ENCODE measurements at places on chromosomes 16 and 17.
A peak's percentile ranks its signal among the peaks of the same experiment; 100 is the strongest.

DNA sequence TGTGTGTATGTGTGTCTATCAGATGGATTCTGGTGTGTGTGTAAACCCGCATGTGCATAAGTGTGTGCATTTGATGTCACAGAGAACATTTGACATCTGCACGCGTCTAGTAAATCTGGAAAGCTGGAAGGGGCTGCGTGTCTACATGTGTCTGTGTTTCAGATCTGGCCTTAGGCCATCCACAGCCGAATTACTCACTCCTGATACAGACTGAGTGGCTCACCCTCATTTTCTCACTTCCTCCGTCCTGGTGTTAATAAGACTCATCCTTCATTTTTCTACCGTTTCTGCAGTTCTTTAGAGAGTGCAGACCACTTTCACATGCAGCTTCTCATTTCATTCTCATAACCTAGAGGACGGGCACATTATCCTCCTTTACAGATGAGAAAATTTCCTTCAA, 491.6 kb downstream of the CDH13 start:
- no peak for DNase-seq

DNA sequence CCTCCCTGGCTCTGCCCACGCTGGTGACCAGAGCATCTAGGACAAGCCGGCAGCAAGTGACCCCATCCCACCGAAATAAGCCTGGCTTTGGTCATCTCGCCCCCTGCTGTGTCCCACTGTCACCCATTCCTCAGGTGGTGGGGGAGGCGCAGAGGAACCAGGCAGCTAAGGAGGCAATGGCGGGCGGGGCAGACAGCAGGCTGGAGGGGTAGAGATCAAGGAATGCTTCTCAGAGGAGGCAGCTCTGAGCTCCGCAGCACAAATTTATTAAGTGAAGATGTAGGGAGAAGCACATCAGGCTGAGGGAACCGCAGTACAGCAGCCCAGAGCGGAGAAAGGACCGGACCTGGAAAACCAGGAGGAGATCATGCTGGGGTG, 7.5 kb upstream of the KREMEN2 start:
- DNase-seq, result no peak

DNA sequence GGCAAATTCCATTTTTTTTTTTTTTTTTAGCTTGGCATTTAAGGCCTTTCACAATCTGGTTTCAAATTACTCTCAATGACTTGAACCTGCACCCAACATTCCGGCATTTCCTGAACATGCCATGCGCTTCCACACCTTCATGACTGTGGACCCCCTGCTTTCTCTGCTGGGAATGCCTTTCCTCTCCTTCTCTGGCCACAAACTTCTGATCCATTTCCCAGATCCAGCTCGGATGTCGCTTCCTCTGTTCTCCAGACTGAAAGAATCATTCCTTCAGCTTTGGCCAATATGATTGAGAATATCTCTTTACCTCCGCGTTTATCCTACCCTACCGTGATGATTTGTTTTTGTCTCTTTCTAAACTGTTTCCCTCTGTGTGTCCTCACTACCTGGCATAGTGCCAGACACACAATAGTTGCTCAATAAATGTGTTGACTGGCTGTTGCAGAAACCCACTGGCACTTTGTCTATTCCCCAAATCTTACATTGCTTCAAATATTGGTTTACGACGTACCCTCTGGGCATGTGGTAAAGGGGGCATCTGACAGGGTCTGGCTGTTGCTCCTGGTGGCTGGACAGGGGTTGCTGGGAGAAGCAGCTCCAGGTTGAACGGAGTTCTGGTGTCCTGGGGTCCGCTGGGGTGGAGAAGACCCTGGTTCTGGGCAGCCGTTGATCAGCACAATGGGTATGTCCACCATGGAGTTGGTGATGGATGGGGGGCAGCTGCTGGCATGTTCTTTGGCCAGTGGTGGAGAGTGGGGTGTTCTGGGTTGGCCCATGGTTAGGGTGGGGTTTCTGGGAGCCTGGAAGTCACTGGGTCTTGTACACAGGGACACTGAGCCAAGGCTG, 14.7 kb downstream of the TNS4 start:
- DNase-seq, result no peak

- DNase-seq, result no peak
Observed at GRCh38 chr17:83037874-83038165, 41.6 kb upstream of the METRNL start.

DNA sequence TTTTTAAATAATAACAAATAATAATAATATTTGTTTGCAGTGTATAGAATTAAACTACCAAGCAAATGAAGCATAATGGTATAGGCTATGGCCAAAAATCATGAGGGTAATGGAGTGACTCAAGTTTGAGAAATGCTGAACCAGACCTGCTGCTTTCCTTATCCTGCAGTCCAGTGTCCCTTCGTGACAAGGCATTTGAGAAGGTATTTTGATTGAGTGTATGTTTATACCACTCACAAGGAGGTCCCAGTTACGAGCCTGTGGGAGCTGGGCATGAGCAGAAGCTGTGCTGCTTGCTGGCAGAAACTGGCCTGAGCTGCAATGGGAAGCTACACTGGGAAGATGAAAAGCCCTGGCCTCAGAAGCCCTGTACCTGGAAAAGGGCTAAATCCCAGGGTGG, 50.3 kb downstream of the GNAO1 start:
- no peak for DNase-seq

DNA sequence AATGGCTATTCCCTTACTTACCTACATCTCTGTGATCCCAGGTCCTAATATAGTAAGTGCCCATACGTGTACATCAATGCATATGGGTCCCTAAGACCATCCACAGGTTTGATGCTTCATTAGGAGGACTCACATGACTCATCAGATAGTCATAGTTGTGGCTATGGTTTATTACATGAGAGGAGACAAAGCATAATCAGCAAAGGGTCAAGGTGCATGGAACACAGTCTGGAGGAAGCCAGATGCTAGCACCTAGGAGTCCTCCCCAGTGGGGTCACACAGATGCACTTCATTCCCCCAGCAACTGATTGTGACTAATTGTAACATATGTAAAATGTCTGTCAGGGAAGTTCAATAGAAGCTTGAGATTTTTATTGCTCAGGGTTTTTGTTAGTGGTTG, 42.8 kb downstream of the PHKB start:
- DNase-seq, result no peak

- no peak for DNase-seq
Observed at GRCh38 chr17:59762824-59763374, 55.4 kb downstream of the VMP1 start.

GRCh38 chr16:82535262-82535661, 91.5 kb upstream of the CDH13 start:
- no peak for DNase-seq

GRCh38 chr16:87800497-87800896, 34.7 kb upstream of the KLHDC4 start:
- peak; percentile 38 for DNase-seq

DNA sequence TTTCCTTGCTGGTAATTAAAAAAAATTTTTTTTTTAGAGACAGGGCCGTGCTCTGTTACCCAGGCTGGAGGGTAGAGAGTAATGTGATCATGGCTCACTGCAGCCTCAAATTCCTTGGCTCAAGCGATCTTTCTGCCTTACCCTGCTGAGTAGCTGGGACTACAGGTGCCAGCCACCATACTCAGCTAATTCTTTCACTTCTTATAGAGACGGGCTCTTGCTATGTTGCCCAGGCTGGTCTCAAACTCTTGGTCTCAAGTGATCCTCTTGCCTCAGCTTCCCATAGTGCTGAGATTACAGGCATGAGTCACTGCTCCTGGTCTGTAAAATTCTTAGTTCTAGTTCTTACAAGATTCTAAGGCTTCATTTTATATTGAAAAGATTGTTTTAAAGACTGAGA, 11.1 kb downstream of the SMIM36 start:
- no peak for DNase-seq

- no peak for DNase-seq
Observed at GRCh38 chr17:78986649-78987328, 7.1 kb upstream of the LGALS3BP start.

- DNase-seq, result no peak
Observed at GRCh38 chr16:84735849-84736586, 36.2 kb downstream of the USP10 start.

DNA sequence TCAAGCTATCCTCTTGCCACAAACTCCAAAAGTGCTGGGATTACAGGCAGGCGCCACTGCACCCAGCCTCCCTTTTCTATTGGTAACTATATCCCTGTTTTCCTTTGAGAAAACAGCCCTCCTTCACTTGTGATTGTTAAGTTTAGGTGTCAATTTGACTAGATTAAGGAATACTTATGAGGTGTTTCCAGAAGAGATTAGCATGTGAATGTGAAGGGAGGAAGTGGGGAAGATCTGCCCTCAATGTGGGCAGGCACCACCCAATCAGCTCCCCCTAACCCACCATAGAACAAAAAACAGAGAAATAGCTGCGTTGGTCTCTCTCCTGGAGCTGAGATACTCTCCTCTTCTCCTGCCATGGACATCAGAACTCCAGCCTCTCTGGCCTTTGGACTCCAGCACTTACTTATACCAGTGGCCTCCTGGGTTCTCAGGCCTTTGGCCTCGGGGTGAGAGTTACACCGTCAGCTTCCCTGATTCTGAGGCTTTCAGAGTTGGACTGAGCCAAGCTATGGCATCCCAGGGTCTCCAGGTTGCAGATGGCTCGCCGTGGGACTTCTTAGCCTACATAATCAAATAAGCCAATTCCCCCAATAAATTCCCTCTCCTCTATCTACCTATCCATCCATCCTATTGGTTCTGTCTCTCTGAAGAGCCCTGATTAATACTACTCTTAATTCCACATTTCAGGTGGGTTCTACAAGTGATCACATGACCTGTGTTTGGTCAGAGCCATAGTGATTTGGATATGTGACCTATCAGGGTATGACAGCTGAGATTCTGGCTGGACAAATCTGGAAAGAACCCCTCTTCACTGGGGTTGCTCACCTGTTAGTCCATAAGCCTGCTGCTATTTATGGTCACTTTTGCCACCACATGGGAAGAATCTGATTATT, 12.0 kb upstream of the STAT3 start:
- no peak for DNase-seq

GRCh38 chr17:3729881-3730280, 6.2 kb downstream of the HASPIN start:
- DNase-seq, result no peak

DNA sequence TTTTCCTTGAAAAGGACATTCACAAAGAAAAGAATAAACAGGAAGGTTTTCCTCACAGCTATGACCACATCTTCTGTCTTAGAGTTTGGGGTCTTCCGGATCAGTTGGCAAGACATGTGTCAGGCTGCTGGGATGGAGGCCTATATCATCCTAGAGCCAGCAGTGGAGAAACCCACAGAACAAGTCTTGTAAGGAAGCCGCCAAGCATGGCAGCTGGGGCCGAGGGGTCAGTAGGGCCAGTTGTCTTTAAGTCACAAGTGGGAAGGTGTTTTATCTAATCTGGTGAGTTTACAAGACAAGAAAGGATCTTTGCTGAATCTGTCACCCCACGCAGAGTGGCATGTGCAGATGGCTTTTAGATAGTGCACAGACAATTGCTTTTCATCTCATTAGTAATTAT, 25.7 kb downstream of the SCNN1B start:
- DNase-seq, result no peak

- DNase-seq, result no peak
Observed at GRCh38 chr17:79176792-79177601, 102.4 kb downstream of the ENGASE start.

DNA sequence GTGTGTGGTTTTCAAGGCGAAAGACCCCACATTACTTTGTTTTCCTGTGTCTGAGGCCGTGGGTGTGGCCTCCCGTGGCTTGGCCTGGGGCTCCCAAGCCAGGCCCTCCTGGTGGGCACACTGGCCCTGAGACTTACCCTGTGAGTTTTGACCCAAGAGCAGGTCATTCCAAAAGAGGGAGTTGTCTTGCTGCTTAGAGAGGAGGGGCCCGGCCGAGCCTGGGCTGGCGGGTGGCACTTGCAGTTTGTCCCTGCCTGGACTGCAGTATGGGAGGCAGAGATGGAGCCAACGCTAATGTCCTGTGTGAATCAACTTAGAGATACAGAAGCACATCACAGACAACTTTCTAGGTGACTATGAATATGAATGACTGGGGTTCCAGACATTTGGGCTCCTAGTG, 22.7 kb downstream of the PLEKHG4 start:
- no peak for DNase-seq

GRCh38 chr17:77498791-77499698, 358.3 kb downstream of the SEC14L1 start:
- no peak for DNase-seq

DNA sequence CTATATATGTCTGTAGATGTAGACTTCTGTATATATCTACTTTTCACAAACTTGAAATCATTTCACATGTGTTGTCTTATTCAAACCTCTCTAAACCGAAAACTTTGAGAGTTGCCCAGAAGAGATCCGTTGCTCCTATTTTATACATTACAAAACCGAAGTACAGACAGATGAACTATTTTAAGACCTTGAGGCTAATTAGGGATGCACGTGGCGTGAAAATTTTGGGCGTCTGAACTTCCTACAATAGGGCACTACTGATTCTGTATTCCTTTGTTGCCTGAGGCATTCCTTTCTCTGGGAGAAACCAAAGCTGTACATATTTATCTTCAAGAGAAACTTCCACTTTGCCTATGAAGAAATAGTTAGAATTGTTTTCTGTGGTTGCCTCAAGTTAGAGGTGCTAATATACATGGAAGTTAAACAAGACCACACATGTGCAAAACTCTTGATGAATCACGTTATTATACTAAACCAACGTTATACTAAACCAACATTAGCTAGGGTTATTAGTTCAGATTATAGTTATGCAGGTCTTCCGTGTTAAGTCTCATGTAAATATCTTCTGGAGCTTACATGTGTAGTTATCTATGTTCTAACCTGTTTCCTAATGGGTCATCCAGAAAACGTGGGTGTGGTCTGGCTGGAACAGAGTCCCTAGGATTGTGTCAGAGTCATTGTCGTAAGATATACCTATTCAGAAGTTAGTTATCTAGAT, 111.2 kb downstream of the RBFOX1 start:
- no peak for DNase-seq

DNA sequence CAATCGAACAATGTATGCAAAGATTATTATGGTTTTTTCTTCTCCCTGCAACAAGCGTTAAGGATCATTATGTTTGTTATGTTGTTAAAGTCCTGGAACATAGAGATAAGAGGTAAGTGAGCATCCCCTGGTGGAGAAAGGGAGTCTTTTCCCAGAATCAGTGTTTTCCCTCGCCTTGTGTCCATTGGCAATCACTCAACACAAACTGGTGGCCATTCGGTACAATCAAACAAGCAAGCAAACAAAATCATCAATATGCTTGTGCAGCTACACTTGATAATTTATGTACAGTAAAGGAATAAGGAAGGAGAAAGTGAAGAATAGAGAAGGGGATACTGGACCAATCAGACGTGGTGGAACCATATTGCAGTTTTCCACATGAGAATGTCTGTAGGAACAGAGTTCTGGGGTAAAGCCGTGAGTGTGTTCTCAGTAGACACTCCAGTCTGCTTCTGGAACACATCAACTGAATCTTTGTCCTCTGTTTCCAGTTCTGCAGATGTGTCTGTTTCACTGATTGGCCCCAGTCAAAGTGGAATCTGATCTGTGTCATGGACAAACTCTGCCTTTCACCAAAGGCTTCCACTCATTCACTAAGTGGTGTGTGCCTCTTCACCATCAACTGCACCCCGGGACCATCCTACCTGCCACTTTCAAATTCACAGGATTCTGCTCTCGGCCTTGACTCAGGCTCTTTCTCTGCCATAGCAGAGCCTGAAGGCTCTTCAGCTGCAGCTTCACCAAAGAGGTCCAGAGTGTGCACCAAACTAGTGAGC, 169.5 kb downstream of the AHSP start:
- DNase-seq, result no peak

GRCh38 chr16:997440-998051, 16.0 kb downstream of the SOX8 start:
- no peak for DNase-seq

Data from NCI-H2107 (cell line).